Activated CD4-positive, CD25-positive, alpha-beta regulatory T cell (primary cell): ENCODE measurements at places on chromosomes 5 and 9.

DNA sequence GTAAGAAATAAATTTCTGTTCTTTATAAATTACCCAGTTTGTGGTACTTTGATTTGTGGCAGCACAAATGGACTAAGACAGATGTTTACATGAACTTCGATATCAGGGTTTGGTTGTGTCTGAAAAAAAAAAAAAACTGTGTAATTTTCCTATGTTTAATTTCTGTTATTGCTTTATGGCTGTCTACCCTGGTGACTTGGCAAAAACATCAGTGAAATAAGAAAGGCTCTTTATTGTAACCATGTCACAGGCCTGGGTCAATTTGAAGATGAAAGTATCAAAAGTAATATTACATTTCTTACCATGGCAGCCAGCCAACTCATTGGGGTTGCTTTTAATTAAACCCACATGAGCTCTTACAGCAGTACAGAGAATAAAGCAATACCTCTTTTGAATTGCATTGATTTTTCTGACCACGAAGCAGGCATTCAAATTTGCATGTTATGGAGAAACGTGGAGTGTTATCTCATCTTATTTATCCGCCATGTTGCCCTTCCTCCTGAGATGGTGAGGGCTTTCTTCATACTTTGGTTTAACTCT is 20.6 kb upstream of the SV2C start:
- no peak for DNase-seq

- no peak for DNase-seq
Observed at GRCh38 chr5:68333649-68334552, 118.3 kb downstream of the PIK3R1 start.

GRCh38 chr9:130240410-130241197 is 25.0 kb upstream of the HMCN2 start:
- no peak for DNase-seq

GRCh38 chr5:157747173-157747740 is 3.7 kb downstream of the LSM11 start:
- DNase-seq = no peak

GRCh38 chr5:177603631-177604030 is 3.7 kb downstream of the B4GALT7 start:
- DNase-seq = no peak

- no peak for DNase-seq
Observed at GRCh38 chr5:62661126-62661525, 82.5 kb downstream of the LRRC70 start.
